ENCODE measurements at places on chromosomes 11 and 22.

GRCh38 chr11:83034673-83035014 is 37.1 kb downstream of the RAB30 start:
- no peak for DNase-seq

- no peak for DNase-seq
Measured at GRCh38 chr22:35576671-35577070, 36.0 kb downstream of the RASD2 start.

- no peak for DNase-seq
Measured at GRCh38 chr22:40009292-40009774, 14.6 kb downstream of the FAM83F start.

GRCh38 chr11:77371646-77372045 is 70.2 kb upstream of the GDPD4 start:
- DNase-seq, result no peak

GRCh38 chr22:37563153-37564081 is 3.1 kb downstream of the CDC42EP1 start:
- DNase-seq, result no peak

All from activated CD8-positive, alpha-beta memory T cell treated with anti-CD3 and anti-CD28 coated beads for 1 hour (primary cell).